ENCODE measurements at places on chromosomes 11 and 22.

DNA sequence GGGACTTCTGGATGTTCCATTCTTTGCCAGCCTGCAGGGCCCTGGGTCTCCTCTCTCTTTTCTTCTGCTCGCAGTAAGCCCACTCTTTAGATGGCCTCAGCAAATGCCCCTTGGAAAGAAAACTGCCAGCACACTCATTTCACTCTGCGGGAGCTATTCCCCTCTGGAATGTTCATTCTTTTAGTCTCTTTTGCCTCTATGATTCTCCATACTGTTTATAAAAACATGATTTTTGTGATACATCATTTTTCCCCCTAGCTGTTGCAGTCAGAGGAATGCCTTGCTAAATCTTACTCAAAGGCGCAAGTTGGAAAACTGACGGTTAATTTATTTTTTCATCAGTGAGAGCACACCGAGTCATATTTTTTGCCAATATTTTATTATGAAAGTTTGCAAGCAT is 184.9 kb downstream of the SNX19 start:
- DNase-seq = no peak

DNA sequence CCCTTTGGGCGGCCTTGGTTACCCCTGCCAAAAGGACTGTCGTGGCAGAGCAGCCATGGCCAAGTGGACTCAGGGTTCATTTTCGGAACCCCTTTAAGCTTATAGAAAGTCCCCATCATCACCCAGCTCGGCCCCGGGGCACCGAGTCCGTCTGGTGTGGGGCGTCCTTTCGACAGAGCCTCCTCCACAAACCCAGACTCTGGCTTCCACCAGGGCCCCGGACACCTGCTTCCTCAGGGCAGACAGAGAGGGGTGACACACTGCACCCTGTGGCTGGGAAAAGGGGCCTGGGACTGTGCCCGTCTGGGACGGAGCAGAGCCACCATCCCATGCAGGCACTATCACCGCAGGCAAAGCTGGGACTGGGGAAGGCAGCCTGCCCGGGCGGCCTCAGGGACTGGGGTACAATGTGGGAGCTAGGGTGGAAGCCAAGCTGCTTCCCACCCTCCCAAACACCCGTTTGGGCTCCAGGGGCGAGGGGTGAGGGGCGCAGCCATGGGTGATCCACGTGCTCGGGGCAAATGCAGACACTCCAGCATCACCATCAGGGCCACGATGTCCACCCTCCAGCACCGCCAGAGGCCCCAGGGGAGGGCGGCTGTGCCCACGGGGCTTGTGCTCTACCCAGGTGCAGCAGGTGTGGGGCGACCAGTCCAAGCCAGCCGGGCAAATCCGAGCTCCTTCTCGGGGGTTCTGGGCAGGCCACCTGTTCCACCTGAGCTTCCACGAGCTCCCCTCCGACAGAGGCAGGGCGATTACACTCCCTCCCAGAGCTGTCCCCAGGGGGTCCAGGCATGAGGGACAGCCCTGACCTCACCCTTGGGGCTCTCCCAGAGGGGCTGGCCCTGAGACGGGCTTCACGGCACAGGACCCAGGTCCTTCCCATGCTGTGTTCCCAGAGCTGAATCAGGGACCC is 11.7 kb upstream of the MRPL23 start:
- DNase-seq = peak; percentile 2

DNA sequence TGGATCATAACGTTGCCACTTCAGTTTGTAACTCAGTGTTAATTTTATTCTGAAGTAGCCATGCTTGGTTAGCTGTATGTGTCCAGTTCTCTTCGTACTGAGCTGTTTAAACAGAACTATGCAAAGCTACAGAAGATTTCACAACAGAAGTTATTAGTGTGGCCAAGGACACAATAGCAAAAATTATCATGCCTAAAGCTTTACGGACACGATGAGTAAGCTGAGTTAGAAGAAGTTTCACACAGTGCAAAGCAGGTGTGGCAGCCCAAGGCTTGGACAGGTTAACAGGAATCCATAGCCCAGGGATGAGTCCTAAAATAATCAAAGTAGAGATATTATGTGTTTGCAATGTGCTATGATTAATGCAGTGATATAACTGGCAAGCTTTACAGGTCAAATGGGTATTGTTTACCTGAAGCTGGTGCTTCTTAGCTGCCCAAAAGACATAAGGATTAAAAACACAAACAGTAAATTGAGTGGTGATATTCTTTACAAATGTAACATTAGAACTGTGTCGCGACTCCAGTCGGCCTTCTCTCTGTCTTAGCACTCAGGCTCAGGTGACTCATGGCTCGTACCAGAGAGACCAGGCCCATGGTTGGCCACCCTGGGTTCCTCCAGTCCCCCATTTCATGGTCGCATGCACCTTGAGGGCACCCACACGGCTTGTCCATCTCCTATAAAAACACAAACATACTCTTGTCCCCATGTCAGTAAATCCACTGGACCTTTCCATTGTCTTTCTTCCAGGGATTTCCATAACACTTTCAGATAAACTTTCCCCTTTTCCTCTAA is 35.5 kb upstream of the NCAM1 start:
- DNase-seq = no peak

DNA sequence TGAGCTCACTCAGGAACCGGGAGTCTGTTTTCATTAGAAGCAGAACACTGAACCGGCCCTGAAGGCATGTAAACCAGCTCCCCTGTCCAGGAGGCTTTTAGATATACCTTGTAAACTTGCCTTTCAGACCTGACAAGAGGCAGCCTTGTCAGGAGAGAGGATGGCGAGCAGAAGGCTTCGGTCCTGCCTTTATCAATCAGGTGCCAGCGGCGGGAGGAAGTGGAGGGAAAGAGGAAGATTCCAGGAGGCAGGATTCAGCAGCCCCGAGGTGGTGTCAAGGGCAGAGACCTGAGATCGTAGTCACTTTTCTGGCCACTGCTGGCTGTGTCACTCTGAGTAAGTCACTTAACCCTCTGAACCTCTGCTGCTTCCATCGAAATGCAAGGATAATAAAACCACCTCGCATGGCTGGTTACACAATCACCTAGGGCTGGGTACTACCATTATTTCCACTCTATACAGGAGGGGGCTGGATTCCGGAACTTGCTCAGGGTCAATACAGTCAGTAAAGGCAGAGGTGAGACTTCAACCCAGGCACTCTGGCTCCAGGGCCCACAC is 181.0 kb downstream of the CHST1 start:
- DNase-seq = no peak

- DNase-seq = no peak
Observed at GRCh38 chr11:121659811-121660210, 207.0 kb upstream of the SORL1-AS1 start.
